ENCODE measurements at places on chromosomes 6 and 20. TPM values are rescaled to one million over a fixed set of nuclear protein-coding genes. Genes with fewer than 3 reads are reported as not detected.
A peak's percentile ranks its signal among the peaks of the same experiment; 100 is the strongest.

DNA sequence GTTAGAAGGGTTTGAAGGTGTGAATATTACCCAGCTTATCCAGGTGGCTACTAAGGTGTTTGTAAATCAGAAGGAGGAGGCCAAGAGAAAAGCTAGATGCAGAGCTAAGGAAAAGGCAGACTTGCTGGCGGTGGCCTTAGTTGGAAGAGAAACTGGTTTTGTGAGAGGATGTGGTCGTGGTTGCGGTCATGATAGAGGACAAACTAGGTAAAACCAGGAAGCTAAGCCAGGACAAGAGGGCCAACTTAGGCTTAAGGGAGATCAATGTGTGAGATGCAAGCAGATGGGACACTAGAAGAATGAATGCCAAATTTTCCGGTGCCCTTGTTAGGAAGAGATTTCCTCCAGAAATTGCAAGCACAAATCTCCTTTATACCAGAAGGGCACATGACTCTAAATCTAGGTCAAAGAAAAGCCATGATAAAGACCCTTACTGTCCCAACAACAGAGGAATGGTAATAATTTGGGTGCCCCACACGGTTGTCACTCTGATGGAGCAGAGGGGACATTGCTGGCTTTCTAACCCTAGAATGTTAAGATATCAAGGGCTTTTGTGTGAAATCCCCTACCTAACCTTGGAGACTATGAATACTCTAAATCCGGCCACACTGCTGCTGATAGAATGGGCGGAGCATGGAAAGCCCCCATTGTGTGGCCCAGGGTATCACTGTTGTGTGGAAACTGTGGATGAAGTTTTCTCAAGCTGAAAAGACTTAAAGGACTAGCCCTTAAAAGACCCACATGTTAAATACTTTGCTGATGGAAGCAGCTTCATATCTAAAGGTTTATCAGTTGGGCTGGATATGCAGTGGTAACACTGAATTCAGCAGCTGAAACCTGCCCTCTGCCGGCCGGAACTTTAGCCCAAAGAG is 7.8 kb downstream of the IL22RA2 start:
- DNase-seq = peak; percentile 87

- DNase-seq = no peak
These were observed 14.9 kb upstream of the SLC22A23 start for GRCh38 chr6:3471711-3472110.

DNA sequence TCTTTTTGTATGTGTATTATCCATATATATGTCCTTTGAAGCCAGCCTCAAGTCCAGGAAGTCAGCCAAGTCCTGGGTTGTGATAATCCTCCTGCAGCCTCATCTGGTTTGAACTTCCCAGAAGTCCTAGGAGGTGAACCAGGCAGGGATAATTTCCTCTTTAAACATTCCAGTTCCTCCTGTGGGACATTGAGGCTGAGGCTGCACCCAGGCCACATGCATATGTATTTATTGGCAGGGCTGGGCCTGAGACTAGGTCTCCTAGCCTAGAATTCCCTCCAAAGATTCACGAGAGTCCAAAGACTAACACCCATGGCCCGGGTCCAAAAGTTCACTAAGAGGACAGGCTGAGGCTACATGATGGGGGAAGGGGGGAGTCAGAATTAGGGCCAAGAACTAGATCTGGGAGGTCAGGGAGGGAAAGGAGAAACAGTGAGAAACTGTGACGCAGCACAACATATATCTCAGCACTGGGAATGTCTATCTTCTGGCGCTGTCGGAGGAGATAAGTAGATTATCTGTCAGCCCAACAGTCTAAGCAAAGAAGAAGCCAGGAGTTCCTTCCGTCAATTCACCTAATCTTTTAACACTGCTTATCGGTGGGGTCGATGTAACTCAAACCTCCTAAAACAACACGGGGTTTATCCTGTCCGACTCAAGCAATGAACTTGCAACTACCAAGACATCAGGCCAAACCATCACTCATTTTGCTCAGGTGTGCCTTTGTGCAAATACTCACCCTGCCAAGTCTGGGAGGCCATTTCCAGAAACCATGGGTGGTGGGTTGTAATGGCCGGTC is 43.3 kb downstream of the SNX5 start:
- DNase-seq = peak; percentile 71

- DNase-seq = peak; percentile 61
These were observed 3.7 kb upstream of the NEDD9 start for GRCh38 chr6:11236076-11236750.

C6orf58 gene
- total RNA-seq = not detected

FAM83B gene
- 30.9 TPM for total RNA-seq

DNA sequence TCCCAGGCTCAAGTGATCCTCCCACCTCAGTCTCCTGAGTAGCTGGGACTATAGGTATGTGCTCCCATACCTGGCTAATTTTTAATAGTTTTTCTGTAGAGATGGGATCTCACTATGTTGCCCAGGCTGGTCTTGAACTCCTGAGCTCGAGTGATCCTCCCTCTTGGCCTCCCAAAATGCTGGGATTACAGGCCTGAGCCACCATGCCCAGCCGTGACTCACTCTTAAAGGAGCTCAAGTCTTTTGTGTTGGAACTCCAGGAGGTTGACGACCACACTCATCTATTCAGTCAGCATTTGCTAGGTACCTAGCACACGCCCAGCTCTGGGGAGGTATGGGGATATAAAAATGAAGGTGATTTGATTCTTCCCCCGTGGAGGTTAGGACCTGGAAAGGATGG is 62.8 kb downstream of the UTRN start:
- no peak for DNase-seq

GRCh38 chr6:134787261-134787877 is 162.5 kb downstream of the ALDH8A1 start:
- no peak for DNase-seq

DNA sequence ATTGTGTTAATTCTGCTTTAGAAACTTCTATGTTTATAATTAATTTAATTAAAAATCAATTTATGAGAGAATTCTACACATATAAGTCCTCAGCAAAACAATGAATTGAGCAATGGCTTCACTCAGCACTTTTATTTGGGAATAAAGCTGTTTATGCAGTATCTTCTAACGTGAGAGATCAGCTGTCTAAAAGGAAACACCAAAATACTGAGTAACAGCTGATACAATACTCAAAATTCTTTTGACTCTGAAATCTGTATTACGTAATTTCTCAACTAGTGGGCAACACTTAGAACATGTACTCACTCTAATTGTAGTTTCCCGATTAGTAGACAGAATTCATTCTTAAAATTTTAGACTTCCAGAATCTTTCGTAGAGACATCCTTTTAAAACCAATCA is 49.8 kb downstream of the MAP3K7 start:
- no peak for DNase-seq

DNA sequence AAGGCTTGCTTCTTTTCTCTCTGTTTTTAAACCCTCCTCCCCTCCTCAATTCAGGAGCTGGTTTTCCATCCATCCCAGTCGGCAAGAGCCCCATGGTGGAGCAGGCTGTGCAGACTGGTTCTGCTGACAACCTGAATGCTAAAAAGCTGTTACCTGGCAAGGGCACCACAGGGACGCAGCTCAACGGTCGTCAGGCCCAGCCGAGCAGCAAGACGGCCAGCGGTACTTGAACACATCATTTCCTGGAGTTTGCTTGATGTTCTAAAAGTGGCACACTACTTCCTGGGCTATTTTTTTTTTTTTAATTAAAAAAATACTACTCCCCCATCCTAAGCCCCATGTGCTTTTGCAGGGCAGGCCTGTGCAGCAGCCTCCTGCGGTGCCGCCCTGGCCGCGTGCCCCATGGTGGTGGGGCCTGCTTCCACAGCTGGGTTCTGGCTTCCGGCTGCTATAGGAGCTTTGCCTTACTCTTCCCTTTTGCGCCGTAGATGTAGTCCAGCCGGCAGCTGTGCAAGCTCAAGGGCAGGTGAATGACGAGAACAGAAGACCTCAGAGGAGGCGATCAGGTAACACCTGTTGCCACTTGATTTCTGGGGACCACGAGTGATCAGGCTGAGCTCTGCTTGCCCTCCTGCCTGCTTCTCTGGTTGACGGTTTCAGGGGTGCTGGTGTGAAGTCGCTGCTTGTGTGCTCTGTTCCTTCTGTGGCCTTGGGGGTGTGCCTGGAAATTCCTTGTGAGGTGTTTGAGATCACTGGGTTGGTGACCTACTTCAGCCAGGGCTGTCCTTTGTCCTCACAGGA is 7.7 kb downstream of the LSM14B start:
- DNase-seq = no peak

DNA sequence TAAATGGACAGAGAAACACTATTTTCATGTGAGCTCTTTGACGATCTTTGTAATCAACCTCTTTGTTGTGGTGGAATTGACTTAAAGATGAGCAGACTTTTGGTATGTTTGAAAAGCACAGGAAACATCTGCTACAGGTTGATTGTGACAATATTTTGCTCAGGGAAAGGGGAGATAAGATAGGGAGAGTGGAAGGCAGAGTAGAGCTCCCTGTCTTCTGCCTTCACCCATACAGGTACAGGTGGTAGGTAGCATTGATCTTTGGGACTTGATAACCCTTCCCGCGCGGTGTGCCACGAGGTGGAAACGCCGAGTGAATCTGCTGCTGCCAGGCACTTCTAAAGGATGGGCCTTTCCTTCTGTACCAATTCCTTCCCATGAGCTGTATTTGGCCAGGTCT is 183.6 kb downstream of the UTRN start:
- no peak for DNase-seq

All from Peyer's patch (tissue), 4 donors.